ENCODE measurements at places on chromosomes 11 and 22. TPM values are rescaled to one million over a fixed set of nuclear protein-coding genes. Genes with fewer than 3 reads are reported as not detected.

- DNase-seq, result no peak
Measured at GRCh38 chr22:40703174-40703573, 23.9 kb downstream of the MCHR1 start.

The OR52E8 gene
- total RNA-seq, result not detected

- no peak for DNase-seq
Measured at GRCh38 chr11:131409345-131409744, 38.9 kb downstream of the NTM start.

The CPT1A gene
- 109 TPM for total RNA-seq

- no peak for DNase-seq
Measured at GRCh38 chr11:103602840-103603239, 433.6 kb upstream of the DDI1 start.

GRCh38 chr11:134270250-134270714 lies 5.9 kb upstream of the GLB1L3 start:
- no peak for DNase-seq

The TTLL12 gene
- total RNA-seq, result 33.7 TPM

The SLC5A1 gene
- total RNA-seq, result not detected

GRCh38 chr22:28341001-28341400 lies 338.6 kb downstream of the TTC28 start:
- no peak for DNase-seq

The F2 gene
- total RNA-seq, result 0.19 TPM

The CLCF1 gene
- 7.8 TPM for total RNA-seq

GRCh38 chr22:24054356-24054755 lies 43.3 kb downstream of the CABIN1 start:
- DNase-seq, result no peak

- DNase-seq, result no peak
Measured at GRCh38 chr22:22009661-22010060, 27.1 kb upstream of the TOP3B start.

DNA sequence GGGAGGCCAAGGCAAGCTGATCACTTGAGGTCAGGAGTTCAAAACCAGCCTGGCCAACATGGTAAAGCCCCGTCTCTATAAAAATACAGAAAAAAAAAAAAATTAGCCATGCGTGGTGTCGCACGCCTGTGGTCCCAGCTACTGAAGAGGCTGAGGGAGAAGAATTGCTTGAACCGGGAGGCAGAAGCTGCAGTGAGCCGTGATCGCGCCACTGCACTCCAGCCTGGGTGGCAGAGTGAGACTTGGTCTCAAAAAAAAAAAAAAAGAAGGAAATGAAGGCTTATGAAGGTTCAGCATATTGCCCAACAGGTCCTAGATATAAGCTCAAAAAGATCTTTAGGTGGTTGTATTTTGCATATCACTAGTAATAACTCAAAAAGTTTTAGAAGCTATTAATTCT lies 10.2 kb downstream of the ATL3 start:
- DNase-seq, result no peak

DNA sequence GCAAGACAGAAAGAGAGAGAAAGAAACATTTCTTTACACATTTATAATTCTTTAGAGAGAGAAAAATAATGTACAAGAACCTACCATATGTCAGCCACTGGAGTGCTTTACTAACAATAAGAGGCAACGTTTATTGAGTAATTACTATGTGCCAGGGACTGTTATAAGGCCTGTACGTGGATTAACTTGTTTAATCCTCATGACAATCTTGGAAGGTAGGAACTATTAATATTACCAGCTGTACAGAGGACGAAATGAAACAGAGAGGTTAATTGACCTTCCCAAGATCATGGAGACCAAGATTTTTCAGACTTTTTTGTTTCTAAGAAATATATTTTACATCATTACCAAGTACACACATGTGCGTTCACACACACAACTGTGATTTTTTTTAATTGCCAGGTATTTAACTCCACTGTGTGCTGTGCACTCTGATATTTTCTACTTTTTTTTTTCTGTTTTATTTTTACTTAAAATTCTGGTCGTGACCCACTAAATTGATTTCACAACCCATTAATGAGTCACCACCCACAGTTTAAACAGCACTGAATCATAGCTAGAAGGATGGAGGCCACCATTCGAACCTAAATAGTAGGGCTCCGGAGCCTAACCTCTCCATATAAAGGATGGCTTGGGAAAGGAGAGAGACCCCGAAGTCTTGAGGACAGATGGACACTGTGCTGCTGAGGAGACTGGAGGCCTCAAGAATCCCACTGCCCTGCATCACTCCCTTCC lies 21.4 kb downstream of the CREB3L1 start:
- no peak for DNase-seq

DNA sequence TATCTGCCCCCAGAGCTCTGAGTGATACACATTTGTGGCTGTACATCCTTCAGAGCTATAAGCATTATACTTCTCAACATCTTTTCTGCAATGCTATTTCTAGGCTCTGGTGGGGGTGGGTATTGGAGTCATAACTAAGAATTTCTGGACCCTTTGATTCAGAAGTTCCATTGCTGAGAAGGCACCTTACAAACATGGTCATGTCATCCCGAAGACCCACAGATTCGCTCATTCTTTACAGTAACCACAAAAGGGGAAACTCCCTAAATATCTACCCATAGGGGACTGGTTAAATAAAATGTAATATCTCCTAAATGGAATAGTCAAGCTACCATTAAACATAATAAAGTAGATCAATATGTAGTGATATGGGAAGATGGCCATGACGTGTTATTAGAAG lies 98.8 kb downstream of the PRR5L start:
- no peak for DNase-seq

The KLHDC7B gene
- total RNA-seq, result not detected

GRCh38 chr11:109155291-109155690 lies 266.7 kb upstream of the C11orf87 start:
- no peak for DNase-seq

- DNase-seq, result no peak
Measured at GRCh38 chr22:36329254-36330078, 58.3 kb downstream of the MYH9 start.

The RIC3 gene
- total RNA-seq, result not detected

The PARVB gene
- total RNA-seq, result 5.4 TPM

The MMP7 gene
- not detected for total RNA-seq

DNA sequence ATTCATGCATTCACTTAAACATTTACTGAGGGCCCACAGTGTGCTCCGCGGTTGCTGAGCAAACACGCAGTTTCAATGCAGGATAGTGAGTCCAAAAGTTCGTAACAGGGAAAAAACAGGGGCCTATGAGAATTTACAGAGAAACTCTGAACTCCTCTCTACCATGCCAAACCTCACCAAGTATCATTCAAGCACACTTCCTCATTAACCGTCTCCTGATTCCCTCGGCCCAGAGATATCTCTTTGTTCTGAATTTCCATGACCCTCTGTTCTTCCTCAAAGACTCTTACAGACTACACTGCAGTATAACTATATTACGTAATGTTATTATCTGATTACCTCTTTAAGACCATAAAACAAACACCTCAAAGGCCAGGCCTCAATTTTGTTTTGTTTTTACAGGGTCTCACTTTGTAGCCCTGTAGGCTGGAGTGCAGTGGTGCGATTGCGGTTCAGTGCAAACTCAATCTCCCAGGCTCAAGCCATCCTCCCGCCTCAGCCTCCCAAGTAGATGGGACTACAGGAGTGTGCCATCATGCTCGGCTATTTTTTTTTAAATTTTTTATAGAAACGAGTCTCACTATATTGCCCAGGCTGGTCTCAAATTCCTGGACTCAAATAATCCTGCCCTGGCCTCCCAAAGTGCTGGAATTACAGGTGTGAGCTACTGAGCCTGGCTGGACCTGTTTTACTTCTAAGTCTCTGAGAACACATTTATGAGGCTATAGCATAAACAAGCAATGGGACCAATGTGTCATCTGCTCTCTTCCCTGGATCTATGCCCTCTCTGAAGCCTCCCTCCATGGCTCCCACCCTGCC lies 3.6 kb downstream of the HPS4 start:
- DNase-seq, result no peak

The ACTN3 gene
- not detected for total RNA-seq

The MMP8 gene
- total RNA-seq, result not detected

The FAM180B gene
- 0.52 TPM for total RNA-seq

The MAPK8IP2 gene
- 2.8 TPM for total RNA-seq

- DNase-seq, result no peak
Measured at GRCh38 chr22:46031965-46032851, 55.2 kb upstream of the WNT7B start.

DNA sequence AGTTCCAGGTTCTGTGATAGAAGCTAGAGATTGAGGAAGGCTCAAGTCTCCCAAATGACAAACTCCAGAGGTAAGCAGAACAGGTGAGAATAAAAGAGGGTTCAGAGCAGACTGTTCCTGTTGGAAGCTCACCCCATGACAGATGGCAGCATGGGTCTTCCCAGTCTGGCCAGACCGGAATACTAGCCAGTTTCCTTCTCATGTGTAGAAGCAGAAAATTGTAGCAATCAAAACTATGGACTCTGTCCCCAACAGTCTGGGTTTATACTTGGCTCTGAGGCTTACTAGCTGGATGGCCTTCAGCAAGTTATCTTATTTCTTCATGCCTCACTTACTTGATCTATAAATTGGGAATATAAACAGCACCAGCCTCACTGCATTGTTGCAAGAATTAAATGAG lies 494.8 kb downstream of the MN1 start:
- DNase-seq, result no peak

The C22orf42 gene
- not detected for total RNA-seq

The TRIM49 gene
- total RNA-seq, result not detected

DNA sequence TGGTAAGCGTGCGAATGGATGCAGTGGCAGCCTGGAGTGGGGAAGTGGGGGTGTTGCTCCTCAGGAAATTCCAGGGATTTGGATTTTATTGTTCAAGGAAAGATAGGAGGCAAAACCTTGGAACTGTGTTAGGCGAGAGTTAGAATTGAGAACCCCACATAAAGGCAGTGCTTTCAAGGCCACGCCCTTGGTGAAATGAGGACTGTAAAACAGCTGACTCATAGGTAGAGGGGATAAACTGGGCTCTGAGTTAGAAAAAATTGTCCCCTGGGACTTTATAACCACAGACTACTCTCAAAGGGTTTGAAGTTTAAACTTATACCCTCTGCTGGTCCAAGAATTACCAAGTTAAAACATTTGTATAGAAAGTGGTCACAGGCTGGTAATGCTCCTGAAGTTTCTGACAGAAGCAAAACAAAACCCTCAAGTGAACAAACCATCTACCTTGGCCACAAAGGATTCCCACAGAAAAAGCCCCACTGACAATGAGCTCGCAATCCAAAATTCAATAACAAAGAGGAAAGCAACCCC lies 250.3 kb upstream of the TBCEL start:
- DNase-seq, result peak; percentile 30

DNA sequence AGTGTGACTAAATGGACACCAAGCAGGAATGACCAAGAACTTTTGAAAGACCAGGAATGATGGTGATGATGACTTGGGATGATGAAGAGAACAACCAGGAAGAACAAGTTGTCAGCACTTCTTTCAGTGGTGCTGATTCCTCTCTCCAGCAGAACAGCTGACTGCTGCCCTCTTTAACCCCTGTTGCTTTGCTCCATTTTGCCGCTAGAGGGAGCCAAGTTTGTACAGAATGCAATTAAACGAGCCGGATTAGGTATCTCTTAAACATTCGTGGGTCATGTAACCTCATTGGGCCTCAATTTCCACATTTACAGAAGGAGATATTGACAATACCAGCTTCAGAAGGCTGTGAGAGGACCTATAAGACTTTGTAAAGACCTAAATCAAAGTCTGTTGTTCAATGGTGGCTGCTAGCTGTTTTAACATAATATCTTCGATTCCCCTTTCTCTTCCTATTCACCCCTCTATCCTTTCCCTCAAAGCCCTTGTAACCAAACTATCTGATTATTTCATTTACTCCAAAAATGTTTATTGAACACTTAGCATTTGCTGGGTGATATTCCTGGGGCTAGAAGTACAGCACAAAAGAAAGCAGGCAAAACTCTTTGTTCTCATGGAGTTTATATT lies 1.9 kb downstream of the OR4S1 start:
- no peak for DNase-seq

Measured in osteocyte (in vitro differentiated cells).